Ascending aorta (tissue), 2 donors: ENCODE measurements at places on chromosomes 7 and 10. TPM values are rescaled to one million over a fixed set of nuclear protein-coding genes. Genes with fewer than 3 reads are reported as not detected.

Gene IKZF1
- 3.6 TPM for total RNA-seq

Gene DPYSL4
- total RNA-seq: not detected

Gene TUBAL3
- not detected for total RNA-seq

Gene SUN3
- total RNA-seq: not detected

Gene PITX3
- not detected for total RNA-seq

Gene HMX3
- total RNA-seq: not detected

Gene NACAD
- 7.1 TPM for total RNA-seq

Gene MYO3A
- total RNA-seq: not detected

GRCh38 chr7:45592230-45592991 lies 18.2 kb downstream of the ADCY1 start:
- H3K4me1 ChIP-seq: no peaks in the 10 kb centered on the region
- H3K27ac ChIP-seq: no peak overlapping the region
- no peaks in the 10 kb centered on the region for H3K36me3 ChIP-seq

DNA sequence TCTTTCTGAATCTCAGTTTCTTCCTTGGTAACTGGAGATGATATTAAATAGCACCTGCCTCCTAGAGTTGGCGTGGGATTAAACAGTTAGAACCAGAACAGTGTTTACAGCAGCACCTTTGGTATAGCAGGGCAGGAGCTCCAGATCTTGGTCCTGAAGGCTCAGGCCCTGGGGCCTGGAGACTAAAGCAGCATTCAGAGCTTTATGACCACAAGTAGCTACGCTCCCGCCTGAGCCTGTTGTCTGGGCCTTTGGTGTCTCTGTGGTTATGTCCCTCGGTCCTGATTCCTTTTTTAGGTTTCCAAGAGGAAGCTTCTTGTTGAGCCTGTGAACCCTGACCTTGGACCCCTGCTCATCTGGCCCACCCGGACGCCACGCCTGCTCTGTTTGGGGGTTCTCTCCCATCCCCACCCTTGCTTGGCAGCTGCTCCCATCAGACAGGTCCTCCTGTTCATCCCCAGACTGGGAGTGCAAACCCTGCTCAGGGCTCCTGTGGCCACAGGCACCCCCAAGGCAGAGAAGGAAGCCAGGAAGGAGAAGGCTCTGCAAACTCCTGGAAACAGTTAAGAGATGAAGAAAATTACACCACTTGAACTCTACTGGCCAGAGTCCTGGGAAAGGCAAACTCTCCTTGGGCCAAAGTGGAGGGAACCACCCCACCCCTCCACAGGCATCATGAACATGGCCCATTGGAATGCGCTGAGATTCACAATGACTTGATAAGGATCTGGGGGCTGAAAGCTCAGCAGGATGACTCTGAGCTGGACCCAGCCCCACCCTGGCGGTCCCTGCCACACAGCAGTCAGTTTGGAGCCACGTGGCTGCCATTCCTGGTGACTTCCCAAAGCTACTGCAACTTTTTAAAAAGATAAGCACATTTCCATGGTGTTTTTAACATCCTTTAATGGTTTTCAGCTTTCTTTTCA lies 50.1 kb upstream of the TMEM72 start:
- no peaks in the 10 kb centered on the region for H3K36me3 ChIP-seq
- peaks cover 14% of the 10 kb centered on the region for H3K4me1 ChIP-seq

DNA sequence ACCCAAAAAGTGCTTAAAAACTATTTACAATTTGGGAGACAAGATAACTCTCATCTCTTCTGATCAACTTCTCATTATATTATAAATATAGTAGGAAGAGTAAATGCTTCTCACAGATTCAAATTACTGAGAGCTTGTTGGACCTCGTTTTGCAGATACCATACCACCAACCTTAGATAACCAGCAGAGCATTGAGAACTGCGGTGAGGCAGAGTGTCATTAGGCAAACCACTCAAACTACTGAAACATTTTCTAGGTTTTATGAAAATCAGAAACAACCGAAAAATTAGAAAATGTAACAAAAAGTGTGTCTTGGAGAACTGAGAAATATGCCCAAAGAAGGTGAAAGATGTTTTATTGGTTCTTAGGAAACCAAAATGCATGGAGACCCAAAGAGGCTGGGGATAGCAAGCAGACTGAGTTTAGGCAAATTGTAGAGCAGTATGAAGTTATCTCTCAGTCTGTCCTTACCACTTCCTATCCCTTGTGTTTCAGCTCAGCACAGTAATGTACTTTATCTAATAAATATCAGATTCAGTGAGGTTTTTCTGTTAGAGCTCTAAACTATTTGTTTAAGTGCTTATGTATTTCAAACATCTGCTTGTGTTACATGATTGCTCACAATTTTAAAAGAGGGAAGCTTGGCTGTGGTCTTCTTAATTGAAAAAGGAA lies 77.9 kb downstream of the HECTD2 start:
- H3K4me1 ChIP-seq: no peaks in the 10 kb centered on the region
- no peak overlapping the region for H3K27ac ChIP-seq
- no peaks in the 10 kb centered on the region for H3K27me3 ChIP-seq
- H3K4me3 ChIP-seq: no peak overlapping the region
- peaks cover 5% of the 10 kb centered on the region for H3K36me3 ChIP-seq
- DNase-seq: no peak

- no peaks in the 10 kb centered on the region for H3K4me1 ChIP-seq
- no peaks in the 10 kb centered on the region for H3K27me3 ChIP-seq
- H3K4me3 ChIP-seq: no peak overlapping the region
- no peak for DNase-seq
- no peak overlapping the region for H3K27ac ChIP-seq
These were observed 91.7 kb downstream of the CUBN start for GRCh38 chr10:17037910-17038309.

- no peak overlapping the region for H3K4me3 ChIP-seq
- H3K27me3 ChIP-seq: no peaks in the 10 kb centered on the region
- H3K27ac ChIP-seq: no peak overlapping the region
- no peaks in the 10 kb centered on the region for H3K4me1 ChIP-seq
- no peaks in the 10 kb centered on the region for H3K36me3 ChIP-seq
- DNase-seq: no peak
These were observed 240.0 kb downstream of the REEP3 start for GRCh38 chr10:63761243-63761642.

- no peak overlapping the region for H3K27ac ChIP-seq
- DNase-seq: peak; percentile 36
These were observed 86.8 kb upstream of the NAMPT start for GRCh38 chr7:106371629-106372028.

- DNase-seq: no peak
- H3K27ac ChIP-seq: no peak overlapping the region
- no peaks in the 10 kb centered on the region for H3K27me3 ChIP-seq
- peaks cover 19% of the 10 kb centered on the region for H3K36me3 ChIP-seq
These were observed 12.6 kb upstream of the HELLS start for GRCh38 chr10:94533027-94533426.

GRCh38 chr7:155577509-155577905 lies 31.1 kb upstream of the CNPY1 start:
- DNase-seq: no peak
- no peak overlapping the region for H3K4me3 ChIP-seq
- H3K27ac ChIP-seq: no peak overlapping the region
- no peaks in the 10 kb centered on the region for H3K4me1 ChIP-seq
- no peaks in the 10 kb centered on the region for H3K36me3 ChIP-seq

DNA sequence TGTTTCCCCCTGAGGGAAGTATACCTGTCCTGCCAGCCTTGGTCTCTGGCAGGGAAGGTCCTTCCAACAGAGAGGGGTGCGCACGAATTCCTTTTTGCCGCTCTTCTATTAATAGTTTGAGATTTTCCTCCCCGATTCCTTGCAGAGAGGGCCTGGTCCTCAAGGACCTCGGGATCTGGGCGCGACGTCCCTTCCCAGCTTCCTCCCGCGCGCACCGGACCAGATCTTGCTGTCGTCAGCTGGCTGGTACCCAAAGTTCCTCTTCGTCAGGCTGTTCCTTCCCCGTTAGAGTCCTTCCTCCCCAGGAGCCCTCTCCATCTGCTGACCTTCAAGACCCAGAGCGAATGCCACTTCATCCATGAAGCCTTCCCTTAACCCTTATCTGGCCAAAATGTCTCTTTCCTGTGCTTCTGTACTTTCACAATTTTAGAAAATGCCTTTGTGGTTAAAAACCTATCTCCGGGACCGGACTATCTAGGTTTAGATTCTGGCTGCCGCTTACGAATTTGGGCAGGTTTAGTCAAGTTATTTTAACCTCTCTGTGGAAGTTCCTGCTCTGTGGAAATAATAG lies 851 bp upstream of the GOT1 start:
- DNase-seq: peak; percentile 18
- H3K4me3 ChIP-seq: peak overlapping the region; percentile 72
- H3K27ac ChIP-seq: peak overlapping the region; percentile 67
- H3K4me1 ChIP-seq: peaks cover 7% of the 10 kb centered on the region
- H3K27me3 ChIP-seq: no peaks in the 10 kb centered on the region
- no peaks in the 10 kb centered on the region for H3K36me3 ChIP-seq

- peak overlapping the region; percentile 90 for H3K27ac ChIP-seq
- peak overlapping the region; percentile 94 for H3K4me3 ChIP-seq
- peaks cover 13% of the 10 kb centered on the region for H3K4me1 ChIP-seq
- no peaks in the 10 kb centered on the region for H3K27me3 ChIP-seq
These were observed 544 bp downstream of the SEC23IP start for GRCh38 chr10:119893074-119893473.

DNA sequence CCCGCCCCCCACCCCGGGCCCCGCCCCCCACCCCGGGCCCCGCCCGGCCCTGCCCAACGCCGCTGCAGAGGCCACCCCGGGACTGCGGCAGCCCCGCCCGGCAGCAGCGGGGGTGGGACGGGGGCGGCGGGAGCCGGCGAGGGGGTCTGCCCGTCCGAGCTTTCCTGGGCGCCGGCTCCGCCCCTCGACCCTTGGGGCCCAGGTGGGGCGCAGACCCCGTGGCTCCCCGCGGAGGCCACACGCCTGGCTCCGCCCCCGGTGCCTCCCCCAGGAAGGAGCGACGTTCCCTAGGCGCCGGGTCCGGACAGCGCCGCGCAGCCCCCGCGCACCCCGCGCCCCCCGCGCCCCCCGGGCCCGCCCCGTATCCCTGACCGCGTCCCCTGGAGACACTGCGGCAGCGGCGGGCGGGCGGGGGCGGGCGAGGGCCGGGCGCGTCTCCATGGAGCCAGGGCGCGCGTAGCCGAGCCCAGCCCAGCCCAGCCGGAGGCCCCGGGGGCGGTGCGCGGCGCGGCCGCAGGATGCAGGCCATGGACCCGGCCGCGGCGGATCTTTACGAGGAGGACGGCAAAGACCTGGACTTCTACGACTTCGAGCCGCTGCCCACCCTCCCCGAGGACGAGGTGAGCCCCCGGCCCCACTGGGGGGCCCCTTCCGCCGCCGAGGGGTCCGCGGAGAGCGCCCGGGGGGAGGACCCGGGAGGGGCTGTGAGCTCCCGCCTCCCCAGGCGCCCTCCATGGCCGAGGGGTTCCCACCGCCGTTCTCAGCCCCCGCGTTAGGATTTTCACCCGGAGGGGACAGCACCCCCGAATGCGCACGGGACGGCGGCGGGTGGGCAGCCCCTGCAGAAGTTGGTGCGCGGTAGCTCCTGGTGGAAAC lies at the start of gene KNDC1:
KNDC1 (plus strand) TSS at position 270 of the 876 bp plus-strand sequence; CDS start at position 519, 249 bp downstream.
- no peaks in the 10 kb centered on the region for H3K36me3 ChIP-seq
- peaks cover 2% of the 10 kb centered on the region for H3K4me1 ChIP-seq
- H3K4me3 ChIP-seq: peak within 1 kb of the TSS; percentile 52
- H3K27me3 ChIP-seq: no peaks in the 10 kb centered on the region

DNA sequence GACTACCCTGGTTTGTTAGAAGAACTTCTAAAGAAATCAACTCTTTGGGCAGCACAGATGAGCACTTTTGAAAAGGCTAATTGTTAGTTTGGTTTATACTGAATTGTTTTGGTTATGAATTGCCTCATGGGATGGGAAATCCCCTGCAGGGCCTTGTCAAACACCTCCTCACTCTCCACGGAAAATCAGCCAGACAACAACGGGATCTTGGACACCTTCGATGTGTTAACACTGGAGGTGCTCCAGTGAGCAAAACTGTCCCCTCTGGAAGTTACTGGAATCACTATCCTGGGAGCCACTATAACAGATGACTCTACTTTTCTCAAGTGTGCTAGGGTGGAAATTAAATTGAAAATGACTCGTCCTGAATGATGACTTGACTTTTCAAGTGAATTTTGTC lies 38.7 kb downstream of the CDK6 start:
- no peak overlapping the region for H3K4me3 ChIP-seq
- H3K27me3 ChIP-seq: no peaks in the 10 kb centered on the region
- H3K36me3 ChIP-seq: no peaks in the 10 kb centered on the region
- peaks cover 13% of the 10 kb centered on the region for H3K4me1 ChIP-seq

DNA sequence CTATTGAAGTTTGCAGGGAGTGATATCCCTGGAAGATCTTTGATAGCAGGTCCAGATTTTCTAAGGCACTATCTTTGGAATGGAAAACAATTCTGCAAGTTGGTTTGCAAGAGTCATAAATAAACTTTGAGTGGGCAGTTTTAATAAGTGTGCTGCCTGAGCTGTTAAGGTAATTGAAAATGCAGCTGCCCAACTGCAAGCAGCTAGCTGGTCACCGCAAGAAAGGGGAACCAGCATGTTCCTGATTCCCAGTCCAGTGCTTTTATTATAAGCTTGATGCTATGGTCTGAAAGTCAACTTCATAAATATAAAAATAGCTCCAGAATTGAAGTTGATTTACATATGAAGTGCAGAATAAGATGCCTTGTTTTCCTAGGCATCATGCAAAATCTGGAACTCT lies 308.4 kb downstream of the ZNF248 start:
- no peaks in the 10 kb centered on the region for H3K27me3 ChIP-seq
- no peak overlapping the region for H3K27ac ChIP-seq
- H3K36me3 ChIP-seq: no peaks in the 10 kb centered on the region
- no peaks in the 10 kb centered on the region for H3K4me1 ChIP-seq
- H3K4me3 ChIP-seq: no peak overlapping the region
- DNase-seq: no peak

- H3K27ac ChIP-seq: peak overlapping the region; percentile 52
- peaks cover 16% of the 10 kb centered on the region for H3K4me1 ChIP-seq
- peaks cover 18% of the 10 kb centered on the region for H3K36me3 ChIP-seq
- DNase-seq: no peak
These were observed 759 bp downstream of the NUDT1 start for GRCh38 chr7:2242541-2243429.

DNA sequence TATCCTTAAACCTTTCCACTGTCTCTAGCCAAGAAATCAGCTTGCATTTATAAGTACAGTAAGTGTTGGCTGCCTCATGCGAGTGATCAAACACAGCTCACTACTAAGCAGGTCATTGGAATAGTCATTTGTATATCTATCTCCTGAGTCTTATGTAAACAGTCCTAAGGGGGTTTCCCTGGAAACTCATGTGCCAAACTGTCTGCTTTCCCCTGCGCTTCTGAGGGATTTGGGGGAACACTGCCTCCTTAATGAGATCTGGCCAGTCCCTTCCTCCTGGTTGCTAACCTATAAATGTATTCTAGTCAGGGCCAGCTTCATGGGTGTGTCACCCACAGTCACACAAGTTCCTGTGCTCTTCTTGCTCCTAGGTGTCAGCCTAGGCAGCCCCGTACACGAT lies 133.1 kb downstream of the CD36 start:
- no peaks in the 10 kb centered on the region for H3K27me3 ChIP-seq
- H3K4me1 ChIP-seq: no peaks in the 10 kb centered on the region
- no peak overlapping the region for H3K4me3 ChIP-seq

- H3K4me1 ChIP-seq: no peaks in the 10 kb centered on the region
- H3K36me3 ChIP-seq: no peaks in the 10 kb centered on the region
- H3K4me3 ChIP-seq: no peak overlapping the region
- H3K27ac ChIP-seq: no peak overlapping the region
These were observed 11.2 kb upstream of the AKAP9 start for GRCh38 chr7:91929463-91929862.
